NCI-H187 (cell line): ENCODE measurements at places on chromosomes 1 and 21.

DNA sequence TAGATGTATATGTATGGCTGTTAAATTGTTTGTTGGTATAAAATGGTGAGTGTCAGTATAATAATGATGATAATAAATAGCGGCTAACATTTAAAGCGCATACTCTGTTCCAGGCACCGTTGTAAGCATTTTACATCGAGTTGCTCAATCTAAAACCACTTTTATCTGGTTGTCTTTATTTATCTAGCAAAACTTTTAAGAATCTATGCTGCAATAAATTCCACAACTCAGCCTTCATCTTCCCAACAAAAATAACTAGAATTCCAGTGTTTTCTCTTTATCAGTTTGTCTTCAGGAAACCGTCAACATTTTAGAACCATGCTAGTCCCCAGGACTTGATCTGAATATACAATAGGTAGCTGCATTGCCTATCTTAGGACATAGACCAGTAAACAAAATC, 19.3 kb upstream of the SLC16A1 start:
- DNase-seq, result no peak

- no peak for DNase-seq
Measured at GRCh38 chr1:178953538-178954324, 72.0 kb upstream of the FAM20B start.

DNA sequence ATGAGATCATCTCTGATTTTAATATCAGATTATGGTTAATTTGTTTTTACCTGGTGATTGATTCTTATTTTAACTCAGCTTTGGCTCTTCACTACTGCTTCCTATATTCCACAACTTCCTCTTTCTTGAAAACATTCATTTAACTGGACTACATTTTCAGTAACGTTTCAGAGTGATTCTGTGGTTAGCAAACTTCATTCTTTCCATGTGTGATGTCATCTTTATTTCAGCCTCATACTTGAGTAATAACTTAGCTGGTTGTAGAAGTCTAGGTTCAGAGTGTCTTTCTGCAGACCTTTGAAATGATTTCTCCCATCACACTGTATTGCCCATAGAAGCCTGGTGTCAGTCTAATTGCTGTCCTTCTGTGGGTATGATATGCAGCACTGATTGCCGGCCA, 36.0 kb upstream of the SLC35F3 start:
- no peak for DNase-seq

- DNase-seq, result no peak
Measured at GRCh38 chr21:43825936-43826622, 36.7 kb downstream of the RRP1 start.

GRCh38 chr1:28789816-28790215, 22.2 kb upstream of the OPRD1 start:
- no peak for DNase-seq

GRCh38 chr1:44947774-44948311, 38.6 kb downstream of the EIF2B3 start:
- no peak for DNase-seq

DNA sequence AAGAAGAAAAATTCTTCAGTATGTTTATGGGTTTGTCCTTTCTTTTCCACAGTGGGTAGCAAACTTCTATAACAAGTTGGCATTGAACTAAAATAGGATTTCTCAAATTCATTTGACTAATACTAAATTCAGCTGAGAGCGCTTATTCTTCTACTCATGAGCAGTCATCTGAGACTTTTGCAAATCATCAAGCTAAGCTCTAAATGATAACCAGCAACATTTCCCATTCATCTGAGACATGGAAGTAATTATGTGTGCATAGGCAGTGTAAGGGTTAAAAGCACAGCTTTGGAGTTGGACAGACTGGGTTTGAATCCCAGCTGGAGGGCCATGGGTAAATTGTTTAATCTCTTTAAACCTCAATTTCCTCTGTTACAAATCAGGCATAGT, 18.3 kb upstream of the CNR2 start:
- DNase-seq, result no peak
